Renal cortical epithelial cell (primary cell): ENCODE measurements at places on chromosomes 5 and 9. TPM values are rescaled to one million over a fixed set of nuclear protein-coding genes. Genes with fewer than 3 reads are reported as not detected.
A peak's percentile ranks its signal among the peaks of the same experiment; 100 is the strongest.

GRCh38 chr5:138246822-138247221 lies 27.6 kb downstream of the GFRA3 start:
- no peak for DNase-seq

DNA sequence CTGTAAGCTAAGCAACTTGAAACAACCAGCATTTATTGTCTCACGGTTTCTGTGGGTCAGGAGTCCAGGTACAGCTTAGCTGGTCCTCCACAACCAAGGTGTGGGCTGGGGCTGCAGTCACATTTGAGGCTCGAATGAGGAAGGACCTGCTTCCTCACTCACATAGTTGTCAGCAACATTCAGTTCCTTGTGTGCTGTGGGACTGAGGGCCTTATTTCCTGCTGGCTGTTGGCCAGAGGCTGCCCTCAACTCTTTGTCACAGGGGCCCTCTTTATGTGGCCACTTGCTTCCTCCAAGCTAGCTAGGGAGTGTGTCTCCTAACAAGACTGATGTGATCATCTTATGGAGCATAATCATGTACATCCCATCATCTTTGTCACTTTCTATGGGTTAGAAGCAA lies 29.2 kb upstream of the SEMA4D start:
- DNase-seq = no peak

DNA sequence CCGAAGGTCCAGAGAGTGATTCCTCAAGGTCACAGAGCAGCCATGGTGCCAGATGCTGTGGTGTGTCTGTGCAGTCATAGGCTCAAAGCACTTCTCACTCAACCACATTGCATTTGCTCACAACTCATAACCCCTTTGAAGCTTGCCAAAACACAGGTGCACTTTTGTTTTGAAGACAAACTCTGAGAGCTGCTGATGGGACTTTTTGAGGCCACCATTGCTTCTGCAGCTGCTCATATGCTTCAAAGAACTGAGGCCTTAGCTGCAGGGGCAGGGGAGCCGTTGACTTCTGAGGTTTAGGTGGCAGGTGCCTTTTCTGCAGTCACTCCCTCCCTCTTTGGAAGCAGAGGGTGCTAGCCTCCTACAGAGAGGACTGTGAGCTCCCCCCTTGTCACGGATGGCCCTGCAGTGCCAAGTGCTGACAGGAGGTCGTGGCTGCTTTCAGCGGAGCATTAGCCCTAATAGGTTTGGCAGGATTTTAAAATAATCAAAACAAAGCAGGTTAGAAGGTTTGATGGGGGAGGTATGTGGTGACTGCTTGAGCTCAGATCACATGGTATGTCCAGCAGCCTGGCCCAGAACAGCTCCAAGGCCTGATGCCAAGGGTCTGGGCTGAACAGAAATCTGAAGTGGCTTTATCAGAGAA lies 232.1 kb downstream of the MAN2A1 start:
- DNase-seq = no peak

Gene NIPAL4
- 1.1 and 2.6 TPM in 2 replicates for total RNA-seq

- DNase-seq = peak; percentile 86
Measured at GRCh38 chr9:112044881-112045280, 130.2 kb downstream of the SUSD1 start.

DNA sequence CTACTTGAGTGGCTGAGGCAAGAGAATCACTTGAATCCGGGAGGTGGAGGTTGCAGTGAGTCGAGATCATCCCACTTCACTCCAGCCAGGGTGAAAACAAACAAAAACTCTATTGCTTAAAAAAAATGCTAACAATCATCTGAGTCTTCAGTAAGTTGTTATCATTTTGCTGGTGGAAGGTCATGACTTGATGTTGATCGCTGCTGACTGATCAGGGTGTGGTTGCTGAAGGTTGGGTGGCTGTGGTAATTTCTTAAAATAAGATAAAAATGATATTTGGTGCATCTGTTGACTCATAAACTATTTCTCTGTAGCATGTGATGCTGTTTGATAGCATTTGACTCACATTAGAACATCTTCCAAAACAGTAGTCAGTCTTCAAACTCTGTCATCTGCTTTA lies 349.4 kb upstream of the PAPPA start:
- DNase-seq = no peak

Gene UGT3A2
- 1.9 TPM in 1 of 2 replicates, not detected in the other for total RNA-seq

Gene MYO10
- total RNA-seq = 32.1 and 79.5 TPM in 2 replicates

Gene ATP6V0E1
- 282 and 284 TPM in 2 replicates for total RNA-seq

- DNase-seq = no peak
Measured at GRCh38 chr5:115475788-115476187, 68.8 kb downstream of the FEM1C start.

Gene ATP10B
- total RNA-seq = under 0.01 and 0.10 TPM in 2 replicates
